ENCODE measurements at places on chromosomes 4 and X.

GRCh38 chrX:22520128-22520828 is 247.6 kb downstream of the CBLL2 start:
- no peak for DNase-seq

DNA sequence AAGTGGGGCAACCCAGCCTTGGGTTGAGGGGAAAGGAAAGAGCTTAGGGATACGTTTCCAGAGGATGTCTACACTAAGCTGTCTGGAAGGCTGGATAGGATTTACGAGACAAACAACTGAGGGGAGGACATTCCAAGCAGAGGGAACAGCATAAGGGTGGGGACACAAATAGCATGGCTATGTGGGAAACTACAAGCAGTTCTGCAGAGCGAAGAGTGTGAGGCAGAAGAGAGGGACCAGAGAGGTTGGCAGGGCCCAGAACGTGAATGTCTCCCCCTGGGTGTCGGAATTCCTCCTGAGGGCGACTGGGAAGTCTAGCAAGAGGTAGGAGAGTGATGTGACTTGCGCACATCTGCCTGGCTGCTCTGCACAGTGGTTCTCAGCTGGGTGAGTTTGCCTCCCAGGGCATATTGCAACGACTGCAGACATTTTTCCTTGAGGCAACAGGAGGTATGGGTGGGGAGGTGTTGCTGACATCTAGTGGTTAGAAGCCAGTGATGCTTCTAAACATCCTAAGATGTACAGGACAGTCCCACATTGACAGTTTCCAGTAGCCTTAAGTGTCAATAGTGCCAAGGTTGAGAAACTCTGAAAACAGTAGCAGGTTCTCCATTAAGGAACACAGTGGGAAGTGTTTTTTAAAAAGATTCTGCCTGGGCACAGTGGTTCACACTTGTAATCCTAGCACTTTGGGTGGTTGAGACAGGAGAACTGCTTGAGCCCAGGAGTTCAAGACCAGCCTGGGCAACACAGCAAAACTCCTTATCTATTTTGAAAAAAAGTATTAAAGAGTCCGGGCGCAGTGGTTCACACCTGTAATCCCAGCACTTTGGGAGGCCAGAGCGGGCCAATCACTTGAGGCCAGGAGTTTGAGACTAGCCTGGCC is 9.2 kb downstream of the NDUFA1 start:
- no peak for DNase-seq

GRCh38 chr4:26217961-26218676 is 102.7 kb upstream of the RBPJ start:
- DNase-seq, result no peak

DNA sequence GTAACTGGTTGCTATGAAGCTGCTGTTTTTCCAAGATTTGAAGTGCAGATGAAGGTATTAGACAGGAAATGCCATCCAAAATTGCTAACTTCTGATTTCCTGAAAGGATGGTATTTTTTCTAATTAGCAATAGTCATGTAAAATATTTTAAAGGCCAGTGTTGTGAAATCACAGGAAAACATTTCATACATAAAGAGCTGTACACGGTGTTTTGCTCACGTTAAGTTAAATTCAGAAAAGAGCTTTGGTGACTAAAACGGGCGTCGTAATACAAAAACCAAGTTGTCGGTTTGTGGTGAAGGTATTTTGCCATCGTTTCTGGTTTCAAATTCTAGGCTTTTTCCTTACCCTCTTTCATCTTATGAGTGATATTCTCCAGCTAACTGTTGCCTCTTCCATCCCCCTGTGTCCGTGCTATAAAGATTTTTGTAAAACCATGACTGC is 39.8 kb downstream of the AFF1 start:
- no peak for DNase-seq

DNA sequence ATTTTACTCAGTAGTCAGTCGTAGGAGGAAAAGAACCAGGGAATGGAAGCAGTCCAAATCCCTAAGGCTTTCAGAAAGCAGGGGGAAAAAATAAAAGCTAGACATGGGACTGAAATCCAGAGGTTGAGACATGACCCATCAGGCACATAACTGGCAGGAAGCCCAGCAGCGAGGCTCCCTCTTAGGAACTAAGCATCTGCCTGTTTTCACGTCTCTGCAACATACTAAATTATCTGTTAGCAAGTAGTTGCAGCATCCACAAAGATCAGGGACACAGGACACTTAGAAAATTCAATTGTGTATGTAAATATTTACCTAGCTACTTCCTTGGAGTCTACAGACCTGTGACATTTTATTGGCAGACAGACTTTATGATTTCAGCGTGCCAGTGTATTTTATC is 118.0 kb upstream of the EDNRA start:
- DNase-seq, result no peak

- no peak for DNase-seq
Observed at GRCh38 chr4:17494258-17495190, 17.4 kb downstream of the QDPR start.

Measured in activated gamma-delta T cell treated with anti-CD3 and anti-CD28 coated beads, Interleukin-2, amount 50 U/mL, for 16 hours (primary cell).